ENCODE measurements at places on chromosomes 12 and 14.

- DNase-seq: no peak
These were observed 37.0 kb downstream of the BTG1 start for GRCh38 chr12:92108651-92109050.

- DNase-seq: no peak
These were observed 9.7 kb downstream of the PLBD1 start for GRCh38 chr12:14557966-14558365.

DNA sequence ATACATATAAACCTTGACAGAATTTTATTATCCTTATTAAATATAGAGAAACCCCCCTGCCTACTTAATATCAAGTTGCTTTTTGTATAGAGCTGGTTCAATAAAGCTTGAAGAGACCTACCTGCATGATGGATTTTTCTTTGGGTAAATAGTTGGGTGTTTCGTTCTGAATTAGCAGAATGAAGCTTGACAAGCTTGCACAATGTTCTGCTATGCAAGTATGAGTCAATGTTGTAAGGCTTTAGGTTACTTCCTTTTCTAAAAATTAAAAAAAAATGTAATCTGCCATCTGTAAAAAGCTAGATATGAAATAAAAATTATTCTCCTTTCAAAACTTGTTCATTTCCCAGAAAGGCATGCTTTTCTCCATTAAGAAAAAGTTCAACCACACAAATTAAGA lies 1662.6 kb upstream of the SEL1L start:
- no peak for DNase-seq

DNA sequence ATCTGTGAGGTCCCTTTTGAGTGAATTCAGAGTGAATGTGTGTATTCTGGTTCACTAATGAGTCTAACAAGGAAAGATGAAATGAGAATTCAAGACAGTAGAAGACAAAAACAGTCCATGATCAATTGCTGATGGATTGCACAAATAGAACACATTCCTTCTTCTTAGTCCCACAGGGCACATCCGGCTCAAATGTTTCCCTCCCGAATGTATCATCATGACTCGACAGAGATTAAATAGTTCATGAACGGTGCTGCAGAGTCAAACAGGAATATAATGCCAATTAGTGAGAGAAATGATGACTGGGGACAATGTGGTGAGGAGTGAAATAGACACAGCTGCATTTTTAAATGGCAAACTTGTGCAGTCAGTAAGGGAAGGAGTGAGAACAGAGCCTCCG lies 11.5 kb upstream of the SFSWAP start:
- no peak for DNase-seq

DNA sequence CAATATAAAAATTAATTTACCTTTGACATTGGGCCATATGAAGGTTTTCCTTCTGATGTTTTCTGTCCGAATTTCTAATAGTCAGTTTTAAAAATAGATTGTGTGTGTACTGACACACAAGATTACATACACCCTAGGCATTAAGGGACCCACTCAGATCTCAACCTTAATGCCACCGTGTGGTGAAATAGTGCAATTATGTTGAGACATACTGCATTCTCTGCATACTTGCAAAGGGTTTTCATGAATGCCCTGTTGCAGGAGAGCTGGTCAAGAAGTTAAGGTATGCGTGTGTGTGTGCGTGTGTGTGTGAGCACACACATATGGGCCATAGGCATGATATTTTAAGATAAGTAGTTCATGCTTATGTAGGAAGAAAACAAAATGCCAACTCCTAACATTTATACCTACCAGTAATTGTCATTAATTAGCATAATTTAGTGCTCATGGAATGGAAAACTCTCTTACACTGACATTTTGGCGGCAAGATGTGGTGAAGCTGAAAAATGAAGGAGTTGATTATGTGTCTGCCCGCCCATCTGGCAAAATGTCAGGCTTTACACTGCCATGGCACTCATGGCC lies 58.8 kb downstream of the PIK3C2G start:
- peak; percentile 57 for DNase-seq

GRCh38 chr14:92737619-92738188 lies 10.7 kb downstream of the LGMN start:
- no peak for DNase-seq

DNA sequence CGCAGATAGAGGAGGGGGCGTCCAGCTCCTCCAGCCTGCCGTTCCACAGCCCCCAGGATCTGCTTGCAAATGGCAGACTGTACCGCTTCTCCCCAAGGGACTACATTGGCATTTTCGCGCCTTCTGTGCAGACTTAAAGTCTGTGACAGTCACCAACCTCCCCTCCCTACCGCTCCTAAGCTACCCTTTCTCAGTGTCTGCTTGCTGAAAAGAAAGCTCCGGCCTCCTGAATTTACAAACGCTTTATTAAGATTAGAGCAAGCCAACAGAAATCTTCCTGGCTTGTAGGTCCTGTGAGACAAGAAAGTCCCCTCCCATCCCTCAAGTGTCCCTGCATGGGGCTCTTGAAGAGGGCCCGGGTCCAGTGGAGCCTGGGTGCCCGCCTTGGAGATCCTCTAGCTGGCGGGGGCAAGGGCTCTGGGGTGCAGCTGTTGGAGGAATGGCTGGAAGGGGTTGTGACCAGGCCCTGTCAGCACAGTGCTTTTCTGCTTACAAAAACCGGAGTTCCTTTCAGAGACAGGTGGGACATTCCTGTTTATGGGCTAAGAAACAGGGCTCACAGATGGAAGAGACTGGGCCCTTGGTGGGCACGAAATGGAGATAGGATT lies 2.8 kb upstream of the DLK1 start:
- no peak for DNase-seq

- no peak for DNase-seq
These were observed 391.0 kb upstream of the RGS6 start for GRCh38 chr14:71541271-71541670.

- no peak for DNase-seq
These were observed 6.0 kb downstream of the SPRYD4 start for GRCh38 chr12:56474389-56474788.

- peak; percentile 94 for DNase-seq
These were observed at the start of gene CRY1 for GRCh38 chr12:107093417-107094182. CRY1 (minus strand) TSS chr12:107093549; CDS start chr12:107092961, 588 bp downstream.

DNA sequence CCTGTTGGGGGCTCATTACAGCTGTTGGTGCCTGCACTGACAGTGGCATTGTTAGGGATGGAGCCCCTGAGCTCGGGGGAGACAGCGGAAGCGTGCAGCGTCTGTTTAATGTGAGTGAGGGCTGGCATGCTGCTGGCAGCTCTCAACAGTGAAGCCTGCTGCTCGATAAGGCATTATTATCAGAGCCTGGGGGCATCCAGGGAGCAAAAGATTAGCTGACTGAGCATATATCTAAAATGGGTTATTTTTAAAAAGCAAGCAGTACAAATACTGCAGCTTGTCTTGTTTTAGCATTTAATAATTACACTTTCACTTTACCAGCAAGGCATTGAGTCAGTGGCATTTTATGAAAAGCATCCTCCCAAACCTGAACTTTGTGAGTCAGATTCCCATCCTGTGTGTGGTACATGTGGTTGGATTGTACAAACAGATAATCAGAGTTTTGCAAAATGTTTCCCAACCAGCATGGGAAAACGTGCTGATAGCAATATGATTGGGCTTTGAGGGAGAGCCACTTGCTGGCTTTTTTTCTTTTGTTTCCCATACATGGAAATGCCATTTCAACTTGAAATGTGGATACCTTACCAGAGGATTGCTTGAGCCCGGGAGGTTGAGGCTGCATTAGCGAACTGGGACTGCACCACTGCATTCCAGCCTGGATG lies 150.8 kb downstream of the PRKCH start:
- DNase-seq: peak; percentile 51

DNA sequence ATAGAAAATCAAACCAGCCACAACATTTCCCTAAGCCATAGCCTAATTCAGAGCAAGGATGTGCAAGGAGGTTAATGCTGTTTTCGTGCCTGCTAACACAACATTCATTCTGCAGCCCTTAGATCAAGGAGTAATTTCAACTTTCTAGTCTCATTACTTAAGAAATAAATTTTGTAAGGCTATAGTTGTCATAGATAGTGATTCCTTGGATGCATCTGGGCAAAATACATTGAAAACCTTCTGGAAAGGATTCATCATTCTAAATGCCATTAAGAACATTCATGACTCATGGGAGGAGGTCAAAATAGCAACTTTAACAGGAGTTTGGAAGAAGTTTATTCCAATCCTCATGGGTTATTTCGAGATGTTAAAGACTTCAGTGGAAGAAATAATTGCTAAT lies 283.2 kb downstream of the RPAP3 start:
- DNase-seq: no peak

DNA sequence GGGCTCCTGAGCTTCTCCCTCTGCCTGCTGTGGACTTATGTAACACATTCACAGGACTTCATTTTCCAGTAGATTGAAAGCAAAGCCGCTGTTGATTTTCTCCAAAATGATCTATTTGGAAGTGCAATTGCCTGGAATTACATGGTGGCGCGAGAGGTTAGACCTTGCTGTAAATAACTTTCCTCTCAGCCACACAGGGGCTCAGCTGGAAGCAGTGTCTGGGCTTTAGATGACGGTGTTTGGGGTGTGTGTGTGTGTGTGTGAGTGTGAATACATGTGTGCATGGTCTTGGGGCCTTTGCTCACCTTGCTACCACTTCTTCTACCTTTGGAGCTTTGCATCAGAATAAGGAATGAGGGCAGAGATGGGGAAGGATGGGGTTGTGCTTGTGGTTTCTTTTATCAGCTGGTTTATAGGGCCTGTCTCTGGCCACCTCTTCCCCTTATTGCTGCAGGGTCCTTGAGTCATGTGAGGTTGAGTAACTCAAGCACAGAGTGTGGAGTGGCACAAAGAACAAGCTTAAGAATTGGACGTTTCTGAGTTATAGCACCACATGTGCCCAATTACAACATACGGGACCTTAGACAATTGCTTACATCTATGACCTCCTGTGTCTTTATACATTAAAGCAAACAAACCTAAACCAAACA lies 280.6 kb downstream of the NRXN3 start:
- peak; percentile 56 for DNase-seq

DNA sequence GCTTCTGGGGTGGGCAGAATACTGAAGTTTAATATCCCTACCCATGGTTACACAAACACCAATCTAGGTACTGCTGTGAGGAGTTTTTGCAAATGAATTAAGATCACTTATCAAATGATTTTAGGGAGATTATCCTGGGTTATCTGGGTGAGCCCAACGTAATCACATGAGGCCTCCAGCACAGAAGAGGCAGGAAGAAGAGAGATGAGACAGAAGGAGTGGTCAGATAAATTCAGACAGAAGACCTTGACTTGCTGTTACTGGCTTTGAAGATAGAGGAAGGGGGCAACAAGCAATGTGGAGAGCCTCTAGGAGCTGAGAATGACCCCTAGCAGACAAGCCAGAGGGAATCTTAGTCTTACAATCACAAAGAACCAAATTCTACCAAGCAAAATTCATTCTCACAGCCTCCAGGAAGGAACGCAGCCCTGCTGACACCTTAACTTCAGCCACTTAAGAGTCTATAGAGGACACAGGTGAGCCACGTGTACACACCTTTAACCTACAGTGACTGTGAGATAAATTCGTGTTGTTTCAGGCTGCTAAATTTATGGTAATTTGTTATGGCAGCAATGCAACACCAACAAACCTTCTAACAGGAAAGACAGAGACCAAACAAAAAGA lies 49.4 kb downstream of the FERMT2 start:
- no peak for DNase-seq

GRCh38 chr14:71592361-71592760 lies 339.9 kb upstream of the RGS6 start:
- no peak for DNase-seq

GRCh38 chr12:23611320-23611719 lies 338.1 kb downstream of the SOX5 start:
- DNase-seq: no peak

- DNase-seq: no peak
These were observed 115.9 kb upstream of the PELI2 start for GRCh38 chr14:56002342-56002741.

GRCh38 chr12:114984634-114985061 lies 300.7 kb upstream of the TBX3 start:
- DNase-seq: no peak

DNA sequence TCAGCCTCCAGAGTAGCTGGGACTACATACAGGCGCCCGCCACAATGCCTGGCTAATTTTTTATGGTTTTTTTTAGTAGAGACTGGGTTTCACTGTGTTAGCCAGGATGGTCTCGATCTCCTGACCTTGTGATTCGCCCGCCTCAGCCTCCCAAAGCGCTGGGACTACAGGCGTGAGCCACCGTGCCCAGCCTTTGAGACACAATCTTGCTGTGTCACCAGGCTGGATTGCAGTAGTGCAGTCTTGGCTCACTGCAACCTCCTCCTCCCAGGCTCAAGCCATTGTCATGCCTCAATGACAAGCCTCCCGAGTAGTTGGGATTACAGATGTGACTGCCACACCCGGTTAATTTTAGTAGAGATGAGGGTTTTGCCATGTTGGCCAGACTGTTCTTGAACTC lies 21.3 kb upstream of the STRN3 start:
- no peak for DNase-seq

DNA sequence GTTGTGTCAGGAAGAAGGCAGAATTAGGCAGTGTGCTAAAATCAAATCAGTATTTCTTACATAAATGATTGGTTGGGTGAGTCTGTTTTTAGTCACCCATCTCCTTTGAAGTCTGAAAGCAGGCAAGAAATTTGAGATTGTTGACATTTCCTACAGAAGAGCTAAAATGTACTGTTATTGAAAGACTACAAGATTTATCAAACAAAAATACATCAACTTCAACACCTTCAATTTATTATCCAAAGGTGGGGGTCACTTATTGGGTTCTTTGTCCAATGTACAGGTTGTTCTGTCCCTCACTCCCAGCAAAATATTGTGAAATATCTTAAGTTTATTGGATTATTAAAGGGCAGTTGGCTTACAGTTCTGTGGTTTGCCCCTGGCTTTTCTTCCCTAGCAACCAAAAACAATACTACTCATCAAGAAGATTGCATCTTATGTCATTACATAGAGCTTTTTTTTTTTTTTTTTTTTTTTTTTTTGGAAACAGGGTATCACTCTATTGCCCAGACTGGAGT lies 20.6 kb upstream of the PKP2 start:
- DNase-seq: no peak

- DNase-seq: no peak
These were observed 66.7 kb upstream of the E2F7 start for GRCh38 chr12:77131977-77132490.

GRCh38 chr14:38257507-38257906 lies 1.6 kb upstream of the CLEC14A start:
- no peak for DNase-seq

- DNase-seq: peak; percentile 17
These were observed 86.8 kb downstream of the ITPR2 start for GRCh38 chr12:26746121-26746714.

GRCh38 chr14:79564371-79564770 lies 646.9 kb downstream of the DIO2 start:
- no peak for DNase-seq

- DNase-seq: no peak
These were observed 22.8 kb downstream of the PPP1R36 start for GRCh38 chr14:64572386-64573104.

GRCh38 chr14:54529811-54530210 lies 20.1 kb downstream of the CGRRF1 start:
- DNase-seq: no peak

- DNase-seq: no peak
These were observed 590.0 kb downstream of the BCL11B start for GRCh38 chr14:98682033-98682432.

GRCh38 chr14:20698018-20698329 lies 9.4 kb downstream of the ANG start:
- DNase-seq: no peak
